ENCODE measurements at places on chromosomes 2 and 18. TPM values are rescaled to one million over a fixed set of nuclear protein-coding genes. Genes with fewer than 3 reads are reported as not detected.

DNA sequence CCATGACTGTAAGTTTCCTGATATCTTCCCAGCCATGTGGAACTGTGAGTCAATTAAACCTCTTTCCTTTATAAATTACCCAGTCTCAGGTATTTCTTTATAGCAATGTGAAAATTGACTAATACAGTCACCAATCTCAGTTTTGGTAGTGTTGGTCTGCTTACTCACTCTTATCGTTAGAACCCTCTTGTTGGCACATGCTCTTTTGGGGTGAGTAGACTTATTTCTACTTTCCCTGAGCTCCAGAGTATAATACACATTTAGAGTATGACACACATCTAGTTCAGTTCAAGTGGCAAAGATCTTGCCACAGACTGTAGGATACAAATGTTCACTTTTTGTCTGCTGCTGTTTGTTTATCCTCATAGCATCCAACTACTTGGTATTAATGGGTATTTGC, 347.5 kb upstream of the CELF4 start:
- no peak for DNase-seq

- no peak for DNase-seq
Measured at GRCh38 chr2:85525029-85525428, 13.9 kb upstream of the MAT2A start.

DNA sequence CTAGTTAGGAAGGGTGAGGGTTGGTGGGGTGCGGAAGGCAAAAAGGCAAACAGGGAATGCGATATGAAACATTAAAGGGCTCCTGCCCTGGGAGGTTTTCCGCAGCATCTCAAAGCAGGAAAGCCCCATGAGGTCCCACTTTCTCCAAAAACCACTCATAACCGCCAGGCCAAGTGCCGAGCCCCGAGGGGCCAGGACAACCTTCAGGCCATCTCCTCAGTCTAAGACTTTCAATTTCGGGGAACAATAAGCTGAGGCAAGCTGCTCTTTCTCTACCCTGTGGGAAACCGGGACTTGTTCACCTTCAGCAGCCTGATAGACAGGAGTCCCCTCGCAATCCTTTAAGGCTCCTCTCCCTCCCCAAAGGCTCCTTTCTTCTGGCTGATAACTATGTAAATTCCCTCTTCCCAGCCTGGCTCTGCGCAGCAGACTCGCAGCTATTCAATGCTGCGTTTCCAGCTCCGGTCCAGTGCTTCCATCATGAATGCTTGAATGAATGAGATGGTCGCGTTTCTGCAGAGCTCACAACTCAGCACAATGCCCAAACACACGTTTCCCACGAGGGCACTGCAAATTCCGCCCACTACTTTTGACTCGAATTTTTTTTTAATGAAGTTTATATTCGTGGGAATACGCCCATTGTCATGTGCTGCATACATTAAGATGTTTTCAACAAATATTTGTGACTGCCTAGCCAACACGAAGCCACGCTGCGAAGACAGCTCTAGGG, 1.4 kb downstream of the LAMA1 start:
- DNase-seq: no peak

DNA sequence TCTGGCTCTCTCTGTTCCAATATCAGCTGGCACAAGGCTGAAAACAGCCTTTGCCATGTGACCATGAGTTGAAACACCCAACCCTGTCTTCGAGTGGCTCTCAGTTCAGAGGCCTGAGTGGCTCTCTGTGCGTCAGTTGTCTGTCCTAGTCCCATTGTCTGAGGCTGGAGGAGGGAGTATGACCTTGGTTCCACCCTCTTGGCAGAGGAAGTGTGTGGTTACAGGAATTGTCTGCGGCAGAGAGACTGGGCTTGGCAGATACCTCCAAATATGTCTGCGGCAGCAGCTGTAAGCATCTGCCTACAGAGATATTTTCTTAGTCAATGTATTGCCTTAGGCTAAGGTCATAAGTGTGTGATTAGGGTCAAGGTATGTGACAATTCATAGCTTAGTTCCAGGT, 32.6 kb downstream of the CNGA3 start:
- peak; percentile 62 for DNase-seq

Gene UGT1A5
- total RNA-seq: 0.27 TPM

Measured in lower lobe of right lung (tissue), 2 donors.